Bronchus fibroblast of lung (primary cell): ENCODE measurements at places on chromosomes 6 and 20. TPM values are rescaled to one million over a fixed set of nuclear protein-coding genes. Genes with fewer than 3 reads are reported as not detected.

Gene SH3BGRL2
- 3.0 and 3.7 TPM in 2 replicates for total RNA-seq

Gene TRIM15
- not detected in 2 replicates for total RNA-seq

Gene TRERF1
- 7.0 and 7.2 TPM in 2 replicates for total RNA-seq

Gene CST3
- 430 and 459 TPM in 2 replicates for total RNA-seq

Gene SLC44A4
- total RNA-seq = 0.45 TPM in 1 of 2 replicates, not detected in the other

Gene CEP162
- total RNA-seq = 3.5 and 3.7 TPM in 2 replicates

Gene TP53TG5
- total RNA-seq = not detected in 2 replicates

Gene ULBP3
- total RNA-seq = 15.9 and 18.5 TPM in 2 replicates

Gene CUL7
- 27.6 and 30.0 TPM in 2 replicates for total RNA-seq

Gene IMPG1
- 0.30 TPM in 1 of 2 replicates, not detected in the other for total RNA-seq

Gene TSBP1
- total RNA-seq = not detected in 2 replicates

Gene MPIG6B
- total RNA-seq = not detected in 2 replicates

Gene SPATA25
- 0.15 TPM in 1 of 2 replicates, not detected in the other for total RNA-seq

Gene C6orf89
- 25.7 and 28.4 TPM in 2 replicates for total RNA-seq

Gene RPS21
- total RNA-seq = 3,175 and 3,644 TPM in 2 replicates

Gene HLA-DQB1
- not detected in 2 replicates for total RNA-seq

Gene TDP2
- 17.7 and 19.0 TPM in 2 replicates for total RNA-seq

Gene MOXD1
- total RNA-seq = 13.8 and 14.6 TPM in 2 replicates

Gene FAM217A
- not detected in 2 replicates for total RNA-seq

Gene MCCD1
- total RNA-seq = not detected in 2 replicates

Gene NRSN1
- not detected in 2 replicates for total RNA-seq

Gene BPIFB2
- total RNA-seq = not detected in 2 replicates

Gene TTLL9
- not detected in 2 replicates for total RNA-seq

Gene DEFB124
- total RNA-seq = not detected in 2 replicates

Gene MATN4
- total RNA-seq = not detected in 2 replicates

Gene VGLL2
- not detected in 2 replicates for total RNA-seq

Gene FKBP1A
- total RNA-seq = 111 and 114 TPM in 2 replicates

Gene LTV1
- 12.2 and 15.3 TPM in 2 replicates for total RNA-seq

Gene EPB41L2
- 32.9 and 38.2 TPM in 2 replicates for total RNA-seq

Gene MCHR2
- not detected in 2 replicates for total RNA-seq

Gene OR12D1
- not detected in 2 replicates for total RNA-seq

Gene AVP
- total RNA-seq = not detected in 2 replicates

Gene DZANK1
- 0.50 and 1.0 TPM in 2 replicates for total RNA-seq

Gene TRIM40
- total RNA-seq = not detected in 2 replicates

Gene PPP1R16B
- not detected in 2 replicates for total RNA-seq

Gene LY86
- total RNA-seq = not detected in 2 replicates

Gene SPATS1
- total RNA-seq = not detected in 2 replicates

Gene DDX43
- 0.15 and 0.84 TPM in 2 replicates for total RNA-seq

Gene SYCP2L
- total RNA-seq = under 0.01 and 0.30 TPM in 2 replicates

Gene NOP56
- 145 TPM in 2 replicates for total RNA-seq

Gene CGA
- total RNA-seq = not detected in 2 replicates

Gene PRICKLE4
- total RNA-seq = not detected in 2 replicates

Gene MED23
- 12.8 and 13.2 TPM in 2 replicates for total RNA-seq

Gene PXMP4
- 8.5 and 10.4 TPM in 2 replicates for total RNA-seq

Gene LGSN
- total RNA-seq = not detected in 2 replicates

Gene CST5
- not detected in 2 replicates for total RNA-seq

Gene BCAS1
- total RNA-seq = not detected in 2 replicates

Gene COL12A1
- total RNA-seq = 131 and 152 TPM in 2 replicates

Gene CLPSL2
- total RNA-seq = not detected in 2 replicates

Gene TRIM39
- total RNA-seq = 7.4 and 8.2 TPM in 2 replicates

Gene POLH
- 18.3 and 19.2 TPM in 2 replicates for total RNA-seq

Gene C20orf202
- not detected in 2 replicates for total RNA-seq

Gene RRAGD
- under 0.01 and 0.17 TPM in 2 replicates for total RNA-seq

Gene CEBPB
- total RNA-seq = 49.8 and 62.2 TPM in 2 replicates

Gene WASF1
- 10.1 and 12.4 TPM in 2 replicates for total RNA-seq

Gene ANKS1A
- total RNA-seq = 6.7 and 7.9 TPM in 2 replicates

Gene PLCB4
- 1.3 and 1.8 TPM in 2 replicates for total RNA-seq

Gene SRSF12
- 0.34 and 0.45 TPM in 2 replicates for total RNA-seq

Gene ANKRD66
- not detected in 2 replicates for total RNA-seq
